ENCODE measurements at places on chromosomes 3 and 15. TPM values are rescaled to one million over a fixed set of nuclear protein-coding genes. Genes with fewer than 3 reads are reported as not detected.

GJD2 gene
- total RNA-seq = not detected

OXTR gene
- 8.4 TPM for total RNA-seq

LIPC gene
- 12.9 TPM for total RNA-seq

TRANK1 gene
- total RNA-seq = 2.0 TPM

CCR9 gene
- total RNA-seq = 0.17 TPM

TEX55 gene
- 0.06 TPM for total RNA-seq

DNA sequence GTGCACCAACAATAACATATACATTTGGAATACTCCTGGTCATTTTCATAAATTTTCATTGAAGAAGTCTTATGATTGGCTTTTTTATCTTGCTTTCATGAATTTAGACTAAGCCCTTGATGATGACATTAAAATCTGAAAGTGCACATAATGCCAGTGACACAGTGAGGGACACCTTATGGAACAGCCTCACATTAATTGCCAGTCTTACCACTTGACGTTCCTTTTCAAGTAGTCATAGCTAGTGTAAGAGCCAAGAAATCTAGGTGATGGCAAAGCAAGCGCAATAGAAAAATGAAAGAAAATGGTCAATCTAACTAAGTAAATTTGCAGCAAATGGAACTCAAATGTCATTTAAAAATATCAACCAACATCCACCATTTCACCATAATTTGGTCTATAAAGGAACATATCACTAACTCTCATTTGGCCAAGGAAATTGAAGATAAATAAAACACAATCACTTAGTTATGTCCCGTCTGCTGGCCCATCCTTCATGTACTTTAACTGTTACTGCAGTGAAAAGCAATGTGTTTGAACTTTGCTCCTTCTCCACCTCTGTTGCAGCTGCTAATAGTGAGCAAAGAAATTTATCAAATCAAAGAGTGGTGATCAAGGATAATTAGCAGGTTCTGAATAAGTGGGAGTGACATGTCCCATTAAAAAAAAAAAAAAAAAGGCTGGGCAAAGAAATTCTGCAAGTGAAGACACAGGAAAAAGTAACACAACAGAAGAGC is 110.0 kb downstream of the TJP1 start:
- DNase-seq = no peak

GRCh38 chr15:48679952-48680351 is 34.4 kb upstream of the FBN1 start:
- no peak for DNase-seq

GRCh38 chr15:71678191-71678590 is 132.2 kb upstream of the NR2E3 start:
- no peak for DNase-seq

GRCh38 chr3:127894481-127894880 is 20.6 kb upstream of the KBTBD12 start:
- no peak for DNase-seq

DNA sequence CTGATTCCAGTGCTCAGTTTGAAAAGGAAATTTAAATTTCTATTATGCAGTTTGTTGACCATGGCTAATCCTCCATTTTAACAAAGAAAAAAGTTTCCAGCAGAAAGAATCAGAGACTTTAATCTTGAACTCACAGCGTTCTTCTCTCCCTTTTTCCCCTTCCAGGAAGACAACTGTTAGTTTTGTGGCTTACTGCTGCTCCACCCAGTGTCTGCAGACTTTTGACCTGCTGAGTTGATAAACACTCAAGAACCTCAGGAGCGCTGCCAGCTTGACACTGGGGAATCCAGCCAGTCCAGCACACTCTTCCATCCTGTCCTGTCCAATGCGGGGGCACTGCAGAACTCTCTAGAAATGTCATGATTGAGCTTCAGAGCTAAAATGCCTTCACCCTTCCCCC is 134.6 kb downstream of the LRRC28 start:
- DNase-seq = no peak

GRCh38 chr3:85159376-85159775 is 200.6 kb downstream of the CADM2 start:
- DNase-seq = no peak
